ENCODE measurements at places on chromosomes 6 and 20.

DNA sequence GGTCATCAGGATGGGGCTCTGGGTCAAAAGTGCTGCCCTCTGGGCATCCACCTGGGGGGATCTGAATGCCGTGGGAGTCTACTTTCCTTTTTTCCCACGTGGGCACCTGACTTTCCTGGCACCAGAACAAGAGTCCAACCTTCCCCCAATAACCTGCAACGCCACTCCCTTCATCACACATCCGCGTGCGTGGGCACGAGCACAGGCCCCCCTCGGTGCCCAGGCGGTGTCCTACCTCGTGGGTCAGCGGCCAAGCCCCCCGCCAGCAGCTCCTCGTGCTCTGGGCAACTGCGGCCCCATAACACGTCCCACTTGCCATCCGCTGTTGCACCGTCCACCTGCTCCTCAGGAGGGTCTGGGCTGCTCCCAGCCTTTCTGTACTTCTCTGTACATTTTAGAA is 87.0 kb downstream of the YTHDF1 start:
- no peak for DNase-seq

DNA sequence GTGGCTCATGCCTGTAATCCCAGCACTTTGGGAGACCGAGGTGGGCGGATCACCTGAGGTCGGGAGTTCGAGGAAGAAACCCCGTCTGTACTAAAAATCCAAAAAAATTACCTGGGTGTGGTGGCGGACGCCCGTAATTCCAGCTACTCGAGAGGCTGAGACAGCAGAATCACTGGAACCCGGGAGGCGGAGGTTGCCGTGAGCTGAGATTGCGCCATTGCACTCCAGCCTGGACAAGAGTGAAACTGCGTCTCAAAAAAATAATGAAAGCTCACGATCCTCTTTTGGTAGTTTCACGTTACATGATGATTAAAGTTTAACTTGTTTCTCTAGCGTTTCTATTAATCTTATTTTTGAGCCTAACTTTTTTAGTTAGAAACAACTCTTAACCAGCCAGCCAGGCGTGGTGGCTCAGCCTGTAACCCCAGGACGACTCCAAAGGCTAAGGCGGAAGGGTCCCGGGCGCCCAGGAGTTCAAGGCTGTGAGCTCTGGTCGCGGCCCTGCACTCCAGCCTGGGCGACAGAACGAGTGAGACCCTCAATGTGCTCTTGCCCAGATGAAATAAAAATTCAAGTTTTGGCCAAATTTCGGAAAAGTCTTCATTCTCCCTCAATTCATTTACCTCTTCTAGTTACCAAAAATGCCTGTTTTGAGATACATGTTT is 1.2 kb upstream of the WRNIP1 start:
- no peak for DNase-seq

DNA sequence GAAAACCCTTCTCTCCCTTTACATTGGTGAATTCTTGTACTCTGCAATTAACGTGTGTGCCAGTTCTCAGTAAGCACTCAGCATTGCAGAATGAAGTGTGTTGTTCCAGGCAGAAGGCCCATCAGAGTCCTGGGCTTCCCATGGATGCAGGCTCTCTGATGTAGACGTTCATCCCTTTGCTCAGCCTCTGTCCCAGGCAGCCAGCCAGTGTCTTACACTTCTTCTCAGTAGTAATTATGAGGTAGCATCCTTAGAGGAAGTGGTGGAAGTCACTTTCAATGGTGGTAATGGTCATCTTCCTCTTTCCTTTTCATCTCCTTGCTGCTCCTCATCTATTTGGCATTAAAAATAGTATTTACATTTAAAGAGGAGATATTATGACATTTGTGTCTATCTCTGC is 66.7 kb upstream of the FYN start:
- DNase-seq, result no peak

- DNase-seq, result no peak
These were observed 15.4 kb downstream of the RIN2 start for GRCh38 chr20:19773471-19773870.

DNA sequence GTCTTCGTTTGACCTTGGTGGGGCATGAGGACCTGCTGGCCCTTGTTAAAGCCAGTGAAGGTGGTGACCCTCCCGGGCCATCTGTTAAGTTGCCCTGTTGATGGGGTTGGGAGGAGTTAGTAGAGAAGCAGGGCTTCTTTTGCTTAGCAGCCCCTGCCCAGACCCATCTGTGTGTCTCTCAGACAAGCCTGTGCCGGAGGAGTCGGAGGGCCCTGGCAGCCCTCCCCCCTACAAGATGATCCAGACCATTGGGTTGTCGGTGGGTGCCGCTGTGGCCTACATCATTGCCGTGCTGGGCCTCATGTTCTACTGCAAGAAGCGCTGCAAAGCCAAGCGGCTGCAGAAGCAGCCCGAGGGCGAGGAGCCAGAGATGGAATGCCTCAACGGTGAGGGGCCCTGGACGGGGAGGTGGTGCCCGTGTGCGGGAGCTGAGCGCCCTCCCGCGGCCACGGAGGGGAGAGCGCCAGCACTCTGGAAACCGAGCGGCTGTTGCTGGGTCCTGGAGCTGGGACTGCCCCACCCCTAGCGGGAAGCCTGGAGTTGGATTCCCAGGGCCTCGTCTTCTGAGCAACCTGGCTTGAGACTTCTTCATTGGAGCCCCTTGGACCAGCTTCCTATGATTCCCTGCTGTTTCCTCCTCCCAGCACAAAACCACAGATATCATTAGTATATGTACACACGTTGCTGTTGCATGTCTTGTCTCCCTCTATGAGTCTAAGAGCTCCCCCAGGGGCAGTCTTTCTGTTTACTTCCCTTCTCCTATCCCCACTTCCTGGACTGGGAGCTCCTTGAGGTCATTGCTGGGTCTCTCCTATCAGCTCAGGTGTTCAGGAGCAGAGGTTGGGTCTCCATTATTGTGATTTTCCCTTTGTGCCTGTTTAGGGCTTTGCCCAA is 27.6 kb upstream of the SRF start:
- DNase-seq, result peak; percentile 78

DNA sequence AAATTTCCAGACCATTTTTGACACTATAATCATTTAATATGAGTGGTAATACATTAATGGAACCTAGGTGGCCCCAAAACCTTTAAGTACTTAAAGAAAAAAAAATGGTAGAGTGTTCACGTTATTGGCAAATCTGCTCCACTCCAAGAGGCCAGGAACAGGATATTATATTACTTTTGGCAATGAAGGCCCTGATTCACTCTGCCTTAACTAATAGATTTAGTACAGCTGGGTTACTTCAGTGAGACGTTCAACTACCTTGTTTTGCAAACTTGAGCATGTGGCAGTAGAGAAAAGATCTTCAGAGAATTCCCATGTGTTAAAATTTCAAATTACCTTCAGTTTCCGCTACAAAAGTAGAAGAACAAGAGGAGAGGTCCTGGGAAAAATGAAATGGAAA is 12.8 kb downstream of the ADNP start:
- DNase-seq, result no peak

GRCh38 chr6:154605178-154605881 is 94.8 kb upstream of the CNKSR3 start:
- peak; percentile 41 for DNase-seq

DNA sequence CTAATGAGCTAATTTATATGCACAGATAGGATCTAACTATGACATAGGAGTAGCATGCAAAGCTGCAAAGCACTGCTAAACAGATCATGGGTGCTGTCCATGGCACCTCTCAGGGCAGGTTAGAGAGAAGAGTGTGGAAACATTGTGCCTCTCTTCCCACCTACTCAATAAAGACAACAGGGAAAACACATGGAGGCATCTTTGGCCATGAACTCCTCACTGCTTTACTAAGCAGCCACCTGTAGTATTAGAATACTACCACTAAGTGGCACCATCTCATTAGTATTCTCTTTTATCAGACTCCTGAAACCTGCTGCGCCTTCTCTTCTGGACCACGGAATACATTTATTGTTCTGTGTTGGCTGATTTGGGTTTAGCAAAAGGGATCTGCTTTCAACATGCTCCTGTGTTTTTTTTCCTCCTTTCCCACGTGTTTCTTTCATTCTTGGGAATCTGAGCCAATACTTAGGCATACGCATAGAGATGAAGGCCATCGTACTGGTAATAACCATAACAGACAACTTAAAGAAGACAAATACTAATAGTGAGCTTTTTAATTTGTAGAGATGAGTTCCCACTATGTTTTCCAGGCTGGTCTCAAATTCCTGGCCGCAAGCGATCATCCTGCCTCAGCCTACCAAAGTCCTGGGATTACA is 9.4 kb upstream of the HDDC2 start:
- DNase-seq, result no peak

- DNase-seq, result no peak
These were observed 15.2 kb downstream of the RNF8 start for GRCh38 chr6:37368961-37369320.

GRCh38 chr6:109759098-109759955 is 68.2 kb downstream of the FIG4 start:
- no peak for DNase-seq

DNA sequence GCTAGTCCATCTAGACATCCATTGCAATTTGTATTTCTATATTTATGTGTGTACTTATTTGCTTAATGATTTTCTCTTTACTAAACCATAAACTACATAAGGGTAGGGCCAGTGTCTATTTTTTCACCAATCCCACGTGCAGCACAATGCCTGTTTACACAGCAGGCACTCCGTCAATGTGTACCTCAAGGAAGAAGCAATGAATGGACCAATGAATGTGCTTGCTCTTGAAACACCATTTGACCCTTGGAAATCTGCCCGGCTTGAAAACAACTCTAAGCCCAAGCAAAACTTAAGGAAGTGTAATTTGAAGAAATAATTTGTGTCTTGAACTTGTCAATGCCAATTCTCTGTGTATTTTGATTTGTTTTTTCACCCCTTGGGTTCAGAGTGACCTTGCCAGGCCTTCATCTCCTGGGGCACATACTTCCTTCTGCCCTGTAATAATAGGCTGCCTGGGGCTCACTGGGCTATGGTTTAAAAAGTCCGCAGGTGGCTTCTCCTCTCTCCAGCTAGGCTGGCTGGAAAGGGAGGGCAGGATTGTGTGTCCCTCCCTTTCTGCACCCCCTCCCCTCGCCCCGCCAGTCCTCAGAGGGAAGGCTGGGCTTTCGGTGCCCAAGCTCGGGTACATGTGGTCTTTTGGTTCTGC is 140.8 kb upstream of the ARMC2 start:
- DNase-seq, result no peak

- no peak for DNase-seq
These were observed 167.3 kb upstream of the PTCHD4 start for GRCh38 chr6:48278261-48278660.

DNA sequence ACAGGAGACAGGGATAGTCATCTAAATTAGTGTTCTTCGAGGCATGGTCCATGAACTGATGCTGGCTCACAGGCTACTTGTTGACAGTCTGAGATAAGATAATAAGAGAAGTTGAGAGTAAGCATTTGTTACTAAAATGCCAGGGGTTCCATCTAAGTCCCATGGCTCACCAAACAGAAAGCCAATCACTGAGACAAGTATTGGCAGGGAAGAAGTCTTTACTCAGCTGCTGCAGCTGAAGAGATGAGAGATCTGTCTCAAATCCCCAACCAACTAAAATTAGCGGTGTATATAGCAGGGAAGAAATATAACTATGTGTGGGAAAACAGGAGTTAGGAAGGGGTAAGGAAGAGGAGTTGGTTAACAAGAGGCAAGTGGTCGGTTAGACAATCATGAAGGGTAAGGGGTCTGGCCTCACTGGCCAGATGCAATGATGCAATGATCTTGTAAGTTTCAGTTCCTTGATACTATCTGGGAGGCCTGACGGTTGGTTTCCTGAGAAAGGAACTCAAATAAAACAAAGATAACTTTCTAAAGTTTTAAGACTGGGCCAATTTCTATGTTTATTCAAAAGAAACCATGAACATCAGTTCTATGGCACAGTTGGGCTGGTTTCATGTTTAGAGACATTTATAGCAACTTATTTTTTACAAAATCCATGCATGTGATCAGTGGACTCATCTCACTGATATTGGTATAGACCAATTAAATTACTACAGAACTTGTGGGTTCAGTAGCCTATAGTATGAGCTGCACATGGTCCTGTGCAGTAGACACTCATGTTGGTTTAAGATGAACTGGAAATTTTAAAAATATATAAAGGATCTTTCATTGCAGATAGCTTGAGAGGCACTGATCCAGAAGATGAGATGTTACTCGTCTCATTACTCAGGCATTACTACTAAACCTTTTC is 9.9 kb upstream of the HEBP2 start:
- DNase-seq, result no peak

- no peak for DNase-seq
These were observed 39.7 kb downstream of the CDH26 start for GRCh38 chr20:59997896-59998295.

DNA sequence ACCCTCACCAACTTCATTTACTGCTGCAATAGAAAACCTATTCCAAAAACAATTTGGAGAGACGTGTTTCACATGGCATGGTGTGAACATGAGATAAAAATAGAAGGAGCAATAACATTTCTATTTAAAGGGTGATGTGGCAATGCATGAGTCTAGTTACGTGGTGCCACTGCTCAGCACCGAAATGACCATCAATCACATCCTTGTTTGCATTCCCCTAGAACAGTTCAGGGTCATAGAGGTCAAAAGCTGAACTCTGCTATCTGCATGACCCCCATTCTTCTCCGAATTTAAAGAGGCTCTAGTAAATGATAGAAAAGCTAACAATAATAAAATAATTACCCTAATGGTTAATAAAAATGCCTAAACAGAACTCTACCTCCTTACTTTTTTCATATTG is 29.5 kb downstream of the ROS1 start:
- DNase-seq, result no peak

DNA sequence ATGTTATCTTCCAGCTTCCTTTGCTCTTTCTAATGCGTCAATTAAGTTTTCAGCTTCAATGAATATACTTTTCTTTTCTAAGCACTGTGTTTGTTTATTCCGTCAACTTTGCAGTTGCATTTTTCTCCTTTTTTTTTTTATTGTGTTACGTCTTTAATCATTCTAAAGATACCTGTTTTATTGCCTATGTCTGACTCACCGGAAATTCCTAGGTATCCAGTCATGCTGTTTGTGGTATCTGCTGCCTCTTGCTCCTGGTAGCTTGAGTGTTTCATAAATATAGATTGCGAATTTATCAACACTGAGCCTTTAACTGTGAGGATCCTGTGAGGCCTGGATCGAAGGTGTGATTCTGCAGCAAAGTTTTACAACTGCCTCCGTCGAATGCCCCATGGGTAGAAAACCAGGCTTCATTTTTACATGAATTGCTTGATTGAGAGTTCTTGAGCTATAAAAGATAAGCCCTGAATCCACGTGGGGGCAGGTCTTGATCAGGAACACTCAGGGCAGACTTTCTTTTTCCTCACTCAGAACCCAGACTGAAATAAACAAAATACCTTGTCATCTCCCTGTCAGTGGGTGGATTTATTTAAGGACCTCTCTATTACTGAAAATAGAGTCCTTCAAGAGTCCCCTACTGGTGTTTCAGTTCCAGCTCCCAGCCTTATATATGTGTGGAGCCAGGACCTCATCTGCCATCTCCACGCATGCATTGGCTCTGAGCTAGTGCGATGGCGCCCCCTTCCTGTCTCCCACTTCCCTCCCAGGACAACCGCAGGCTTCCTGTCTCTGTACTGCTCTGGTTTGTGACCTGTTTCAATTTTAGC is 60.1 kb upstream of the LRRC1 start:
- no peak for DNase-seq

- DNase-seq, result no peak
These were observed 26.4 kb upstream of the FABP7 start for GRCh38 chr6:122753000-122753687.

- no peak for DNase-seq
These were observed 80.6 kb upstream of the NXT1 start for GRCh38 chr20:23269954-23270353.

GRCh38 chr6:106789428-106790148 is 160.2 kb downstream of the QRSL1 start:
- no peak for DNase-seq
